ENCODE measurements at places on chromosomes 5 and 9.
A peak's percentile ranks its signal among the peaks of the same experiment; 100 is the strongest.

- peak; percentile 73 for DNase-seq
These were observed 116.6 kb upstream of the SLC44A1 start for GRCh38 chr9:105127863-105128220.

GRCh38 chr5:139460455-139460854 is 2.1 kb downstream of the ECSCR start:
- DNase-seq, result peak; percentile 56

GRCh38 chr5:121053055-121053985 is 589.2 kb downstream of the PRR16 start:
- no peak for DNase-seq

DNA sequence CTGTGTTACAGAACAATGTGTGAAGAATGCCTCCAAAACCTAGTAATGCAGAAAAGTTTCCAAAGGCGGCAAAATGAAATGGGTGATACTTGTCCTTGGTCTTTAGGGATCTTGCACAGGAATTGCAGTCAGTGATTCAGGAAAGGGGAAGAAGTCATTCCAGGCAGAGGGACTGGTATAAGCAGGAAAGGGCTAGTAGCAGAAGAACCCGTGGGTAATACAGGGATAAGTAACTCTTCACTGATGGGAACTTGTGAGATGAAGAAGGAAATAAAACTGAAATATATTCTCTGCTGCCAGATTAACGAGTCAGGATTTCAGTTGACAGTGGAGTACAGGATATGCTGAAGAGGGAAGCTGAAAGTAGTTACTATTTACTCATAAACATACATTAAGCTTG is 1.2 kb downstream of the SRFBP1 start:
- no peak for DNase-seq

- no peak for DNase-seq
These were observed 16.1 kb downstream of the GFI1B start for GRCh38 chr9:132994410-132995120.

DNA sequence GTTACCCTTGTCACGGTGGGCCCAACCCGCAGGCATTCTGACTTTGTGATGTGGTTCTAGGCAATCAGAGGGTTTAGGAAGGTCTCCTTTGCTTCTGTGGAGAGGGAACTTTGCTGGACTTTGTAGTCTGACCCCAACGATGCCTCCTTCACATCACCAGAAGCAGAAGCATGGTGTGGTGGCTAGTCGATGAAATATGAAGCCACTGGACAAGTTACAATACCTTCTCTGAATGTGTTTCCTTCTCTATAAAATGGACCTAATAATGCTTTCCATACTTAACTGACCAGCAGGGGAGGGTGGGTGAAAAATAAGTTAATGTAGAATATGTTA is 607 bp downstream of the SPEF2 start:
- DNase-seq, result no peak

DNA sequence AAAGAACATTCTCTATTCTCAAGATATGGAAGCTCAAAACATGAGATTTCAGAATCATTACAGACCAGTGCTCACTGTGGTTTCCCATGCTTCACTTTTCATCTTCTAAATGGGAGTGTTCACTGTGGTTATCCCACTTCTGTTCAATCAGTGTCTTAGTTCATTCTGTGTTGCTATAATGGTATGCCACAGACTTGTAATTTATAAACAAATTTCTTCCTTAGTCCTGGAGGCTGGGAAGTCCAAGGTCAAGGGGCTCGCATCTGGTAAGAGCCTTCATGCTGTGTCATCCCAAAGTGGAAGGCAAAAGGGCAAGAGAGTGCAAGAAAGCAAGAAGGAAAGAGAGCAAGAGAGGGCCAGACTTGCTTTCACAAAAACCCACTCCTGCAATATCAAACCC is 146.3 kb downstream of the TTC39B start:
- no peak for DNase-seq

- DNase-seq, result no peak
These were observed 48.6 kb downstream of the PARP8 start for GRCh38 chr5:50715001-50715400.

DNA sequence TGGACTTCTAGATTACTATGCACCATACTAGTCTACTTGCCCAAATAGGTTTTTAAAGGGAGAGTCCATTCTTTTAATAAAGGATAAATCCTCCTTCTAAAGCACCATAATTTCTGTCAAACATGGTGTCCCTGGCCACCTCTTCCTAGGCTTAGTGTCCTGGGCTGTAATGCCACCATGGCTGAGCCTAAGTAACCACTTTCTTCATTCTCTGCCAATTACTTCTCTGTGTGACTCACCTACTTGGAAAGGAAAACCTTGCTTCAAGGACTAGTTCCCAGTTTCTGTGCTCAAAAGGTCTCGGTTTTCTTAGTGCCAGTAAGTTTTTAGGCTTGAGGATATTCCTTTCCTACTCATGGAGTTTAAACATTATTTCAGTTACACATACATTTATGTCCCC is 273.4 kb downstream of the DENND1A start:
- no peak for DNase-seq

GRCh38 chr9:86424251-86424891 is 70.2 kb upstream of the TUT7 start:
- no peak for DNase-seq

- no peak for DNase-seq
These were observed 93.0 kb downstream of the FANCC start for GRCh38 chr9:95224376-95225019.

DNA sequence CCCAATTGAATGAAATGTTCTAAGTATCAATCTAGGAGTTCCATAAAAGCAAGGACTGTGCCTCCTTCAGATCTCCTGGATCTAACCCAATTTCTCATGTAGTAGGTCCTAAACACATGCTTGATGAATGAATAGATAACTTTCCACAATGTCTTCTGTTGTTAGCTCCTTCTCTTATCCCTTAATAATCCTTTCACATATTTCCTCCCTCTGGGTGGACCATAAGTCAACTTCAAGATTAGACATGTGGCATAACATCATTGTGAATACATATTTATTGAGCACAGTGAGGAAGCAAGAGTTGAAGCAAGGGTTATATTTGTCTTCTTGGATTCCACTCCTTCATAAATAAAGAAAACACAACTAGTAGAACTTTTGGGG is 108.6 kb upstream of the EGFLAM start:
- no peak for DNase-seq

DNA sequence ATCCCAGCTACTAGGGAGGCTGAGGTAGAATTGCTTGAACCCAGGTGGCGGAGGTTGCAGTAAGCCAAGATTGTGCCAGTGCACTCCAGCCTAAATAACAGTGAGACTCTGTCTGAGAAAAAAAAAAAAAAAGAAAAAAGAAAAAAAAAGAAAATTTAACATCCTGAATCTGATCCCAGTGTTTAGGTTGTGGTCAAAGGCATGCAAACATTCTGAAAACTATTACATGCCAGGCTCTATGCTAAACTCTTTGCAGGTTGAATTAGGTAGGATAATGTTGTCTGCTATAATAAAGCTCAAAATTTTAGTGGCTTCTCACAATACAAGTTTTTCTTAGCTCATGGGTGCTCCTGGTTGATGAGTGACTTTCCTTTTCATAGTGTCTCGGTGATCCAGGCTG is 367.4 kb downstream of the PSAT1 start:
- no peak for DNase-seq

- no peak for DNase-seq
These were observed 32.9 kb downstream of the FGD3 start for GRCh38 chr9:92980085-92980745.

GRCh38 chr9:20835377-20836286 is 151.6 kb downstream of the FOCAD start:
- peak; percentile 23 for DNase-seq

- DNase-seq, result no peak
These were observed 776 bp downstream of the APBA1 start for GRCh38 chr9:69671311-69671878.

- no peak for DNase-seq
These were observed 333.9 kb upstream of the SEMA6A start for GRCh38 chr5:116908537-116908936.

GRCh38 chr5:163385271-163385670 is 52.1 kb upstream of the CCNG1 start:
- DNase-seq, result no peak

DNA sequence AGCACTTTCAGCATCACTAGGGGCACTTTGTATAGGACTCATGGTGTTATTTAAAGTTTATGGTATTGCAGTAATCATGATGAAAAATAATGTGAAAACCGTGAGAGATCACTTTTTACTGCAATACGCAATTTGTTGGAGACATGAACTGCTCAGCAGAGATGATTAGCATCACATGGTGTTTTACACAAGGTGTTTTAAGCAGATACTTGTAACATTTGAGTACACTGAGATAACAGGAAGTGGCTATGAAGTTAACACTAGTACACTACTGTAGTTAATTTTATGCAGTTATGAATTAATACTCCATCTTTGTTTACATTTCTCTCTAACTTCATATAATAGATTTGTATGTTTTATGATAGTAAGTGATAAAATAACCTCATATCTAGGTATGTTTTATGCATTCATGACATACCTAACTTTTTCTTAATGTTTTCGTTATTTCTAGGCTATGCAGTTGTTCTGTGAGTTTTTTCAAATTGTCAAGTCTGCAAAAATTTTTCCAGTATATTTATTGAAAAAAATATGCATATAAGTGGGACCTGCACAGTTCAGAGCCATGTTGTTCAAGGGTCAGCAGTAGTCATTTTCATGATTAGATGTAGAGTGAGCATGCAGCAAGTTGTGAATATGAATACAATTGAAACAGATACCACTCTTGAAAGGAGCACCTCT is 13.0 kb downstream of the SUB1 start:
- no peak for DNase-seq

DNA sequence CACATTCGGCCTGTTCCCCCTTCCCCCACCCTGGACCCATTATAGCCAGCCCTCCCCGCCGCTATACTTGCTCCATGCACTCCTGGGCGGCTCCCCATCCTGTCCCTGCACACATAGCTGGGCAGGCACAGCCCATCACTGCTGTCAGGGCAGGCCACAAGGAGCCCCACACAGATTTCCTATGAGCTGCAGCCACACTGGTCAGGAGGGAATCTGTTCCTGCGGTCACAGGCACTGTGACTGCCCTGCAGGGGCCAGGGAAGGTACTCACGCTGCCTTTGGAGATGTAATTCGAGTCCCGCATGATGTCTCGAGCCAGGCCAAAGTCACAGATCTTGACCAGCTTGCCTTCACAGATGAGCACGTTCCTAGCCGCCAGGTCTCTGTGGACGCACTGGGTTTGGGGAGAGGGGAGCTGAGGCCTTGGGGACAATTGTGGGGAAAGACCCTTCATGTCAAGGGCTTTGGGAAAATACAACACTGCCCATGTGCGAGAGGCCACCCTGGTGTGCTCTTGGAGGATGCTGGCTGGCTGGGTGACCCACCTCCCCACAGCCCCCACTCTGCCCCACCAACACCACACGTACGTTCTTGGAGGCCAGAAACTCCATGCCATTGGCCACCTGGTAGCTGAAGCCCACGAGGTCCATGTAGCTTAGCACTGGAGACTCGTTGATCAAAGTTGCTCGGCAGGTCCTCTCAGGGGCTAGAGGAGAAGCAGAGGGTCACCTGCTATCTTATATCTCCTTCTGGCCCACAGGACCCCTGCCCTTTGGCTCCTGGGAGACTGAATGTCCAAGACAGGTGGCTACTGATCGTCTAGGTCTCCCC is 34.5 kb upstream of the CSF1R start:
- no peak for DNase-seq

DNA sequence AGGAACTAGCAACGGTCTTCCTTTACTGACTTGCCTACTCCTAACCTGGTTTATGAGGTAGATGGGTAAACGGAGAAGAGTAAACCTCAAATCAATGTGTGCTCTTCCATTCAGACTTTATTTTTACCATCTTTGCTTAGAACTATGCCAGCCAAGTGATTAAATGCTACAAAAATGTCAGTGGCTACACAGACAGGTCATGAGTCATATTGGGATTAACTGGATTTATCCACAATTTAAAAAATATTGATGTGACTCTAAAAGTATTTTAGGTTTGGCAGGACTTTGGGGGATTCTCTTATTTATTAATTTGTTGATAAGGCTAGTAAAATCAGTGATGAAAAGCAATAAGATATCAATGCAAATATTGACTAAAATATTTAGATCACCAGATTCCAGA is 275.0 kb downstream of the PLK2 start:
- DNase-seq, result no peak

GRCh38 chr9:113164536-113165300 is 13.9 kb downstream of the SLC31A2 start:
- no peak for DNase-seq

GRCh38 chr9:20391208-20391607 is 231.1 kb downstream of the MLLT3 start:
- DNase-seq, result no peak

- no peak for DNase-seq
These were observed 20.2 kb downstream of the ALDH1A1 start for GRCh38 chr9:72932619-72933018.

DNA sequence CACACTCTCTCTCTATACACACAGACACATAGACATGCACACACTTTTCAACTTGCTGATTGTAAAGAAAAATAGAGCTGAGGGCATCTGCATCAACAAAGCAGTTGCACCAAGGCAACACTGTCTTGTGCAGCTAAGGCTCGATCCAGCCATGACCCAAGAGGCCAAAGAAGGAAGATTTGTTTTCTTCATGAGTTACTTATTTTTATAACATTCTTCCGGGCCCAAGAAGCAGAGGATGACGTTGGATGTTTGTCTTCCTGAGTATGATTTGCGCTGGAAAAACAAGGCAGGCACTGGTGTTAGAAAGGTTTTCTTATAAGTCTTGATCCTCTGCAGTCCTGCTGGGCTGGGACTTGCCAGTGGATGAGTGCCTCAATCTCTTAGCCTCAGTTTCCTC is 344.1 kb downstream of the ADAMTS6 start:
- no peak for DNase-seq

GRCh38 chr5:2251751-2252150 is 369.0 kb upstream of the IRX4 start:
- no peak for DNase-seq

- DNase-seq, result no peak
These were observed 547.8 kb downstream of the CCDC171 start for GRCh38 chr9:16100537-16101091.

GRCh38 chr9:137967280-137967953 is 89.8 kb downstream of the CACNA1B start:
- no peak for DNase-seq

DNA sequence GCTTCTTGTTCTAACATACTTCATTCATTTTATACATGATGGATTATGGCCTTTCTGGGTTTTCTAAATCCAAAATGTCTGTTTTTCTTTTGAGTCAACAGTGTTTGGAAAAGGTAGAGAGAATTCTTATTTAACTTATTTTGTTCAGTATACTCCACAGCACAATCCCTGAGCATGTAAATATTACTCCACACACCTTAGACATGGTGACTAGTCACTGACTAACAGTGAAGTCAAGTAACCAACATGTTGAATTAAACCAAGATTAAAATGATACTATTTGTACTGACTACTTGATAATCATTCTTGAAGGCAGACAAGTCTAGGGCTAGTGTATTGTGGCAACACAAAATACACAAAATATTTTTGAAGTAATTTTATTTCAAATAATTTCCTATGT is 55.0 kb downstream of the HAPLN1 start:
- no peak for DNase-seq

DNA sequence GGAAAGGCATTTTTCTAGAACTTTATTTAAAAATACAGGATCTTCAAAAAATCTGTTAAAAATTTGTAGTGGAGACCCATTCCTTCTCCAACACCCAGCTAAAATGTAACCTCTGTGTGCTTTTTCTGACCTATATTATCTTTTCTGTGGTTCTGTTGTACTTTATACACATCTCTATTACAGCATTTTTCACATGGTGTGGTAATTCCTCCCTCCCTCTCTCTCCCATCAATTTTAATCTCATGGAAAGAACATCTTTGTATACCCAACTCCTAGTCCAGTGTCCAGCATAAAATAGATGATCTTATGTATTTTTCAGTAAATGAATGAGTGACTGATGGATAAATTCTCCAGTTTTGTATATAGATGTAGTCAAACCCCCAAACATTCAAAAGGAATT is 183.4 kb upstream of the KLF9 start:
- DNase-seq, result no peak
